H1 (cell line): ENCODE measurements at places on chromosomes 1 and 21. TPM values are rescaled to one million over a fixed set of nuclear protein-coding genes. Genes with fewer than 3 reads are reported as not detected.

The MSH4 gene
- polyA plus RNA-seq: 0.02 and 0.03 TPM in 2 replicates

The BMP8B gene
- polyA plus RNA-seq: 0.50 and 0.52 TPM in 2 replicates

The RNPC3 gene
- polyA plus RNA-seq: 10.8 and 10.9 TPM in 2 replicates

The HOOK1 gene
- 2.9 and 5.6 TPM in 2 replicates for polyA plus RNA-seq

The CCT8 gene
- polyA plus RNA-seq: 90.5 and 151 TPM in 2 replicates

The TUFT1 gene
- 6.6 and 7.3 TPM in 2 replicates for polyA plus RNA-seq

The FMN2 gene
- 0.31 and 0.83 TPM in 2 replicates for polyA plus RNA-seq

The STIL gene
- polyA plus RNA-seq: 7.7 and 13.6 TPM in 2 replicates

The SPRR5 gene
- polyA plus RNA-seq: not detected in 2 replicates

GRCh38 chr1:199780948-199781670 lies 246.4 kb upstream of the NR5A2 start:
- no peak for DNase-seq

DNA sequence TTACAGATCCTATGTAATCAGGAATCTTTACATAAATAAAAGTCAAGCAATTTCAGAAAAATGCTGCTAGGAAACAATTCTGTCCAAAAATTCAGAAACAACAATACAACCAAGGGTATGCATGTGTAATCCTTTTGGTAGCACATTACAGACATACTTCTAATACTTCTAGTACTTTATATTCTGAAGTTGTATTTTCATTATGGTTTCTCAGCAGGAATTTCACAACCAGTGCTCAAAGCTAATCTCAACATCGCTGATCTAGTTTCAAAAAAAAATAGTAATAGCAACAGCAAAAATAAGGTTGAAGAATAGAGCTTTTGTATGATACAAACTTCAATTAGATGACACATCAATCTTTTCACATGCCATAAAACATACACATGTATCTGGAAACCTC lies 545.2 kb downstream of the LTN1 start:
- no peak for DNase-seq

DNA sequence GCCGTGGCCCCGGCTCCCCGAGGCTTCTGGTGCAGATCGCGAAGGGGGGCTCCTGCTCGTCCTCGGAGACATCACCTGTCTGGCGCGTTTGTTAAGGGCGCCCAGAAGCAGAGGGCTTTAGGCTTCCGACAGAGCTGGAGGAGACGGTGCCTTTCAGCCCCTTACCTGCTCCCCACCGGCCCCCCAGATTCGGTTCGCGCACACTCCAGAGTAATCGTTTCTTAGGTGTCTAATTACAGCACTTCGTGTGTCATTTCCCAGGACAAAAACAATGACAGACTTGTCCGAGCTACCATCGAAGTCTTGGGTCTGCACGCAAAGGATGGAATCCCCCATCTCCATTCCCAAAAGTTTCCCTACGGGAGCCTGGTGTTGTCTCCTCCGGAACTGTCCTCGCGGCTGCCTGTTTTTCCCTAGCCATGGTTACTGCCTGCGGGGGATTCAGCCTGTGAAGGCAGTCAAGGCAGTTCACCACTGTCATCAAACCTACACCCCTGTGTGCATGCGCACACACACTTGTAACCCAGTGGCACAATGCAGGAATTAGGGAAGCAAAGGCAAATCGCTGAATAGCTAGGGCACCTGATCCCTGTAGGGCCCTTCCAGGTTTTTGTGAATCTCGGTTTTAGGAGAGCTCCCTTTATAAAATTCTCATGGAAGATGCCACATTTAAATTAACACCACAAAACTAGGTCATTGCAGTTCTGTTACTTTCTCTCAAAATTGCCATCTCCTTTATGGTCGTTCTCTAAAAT lies 738 bp upstream of the CDC42BPA start:
- DNase-seq: peak; percentile 75

DNA sequence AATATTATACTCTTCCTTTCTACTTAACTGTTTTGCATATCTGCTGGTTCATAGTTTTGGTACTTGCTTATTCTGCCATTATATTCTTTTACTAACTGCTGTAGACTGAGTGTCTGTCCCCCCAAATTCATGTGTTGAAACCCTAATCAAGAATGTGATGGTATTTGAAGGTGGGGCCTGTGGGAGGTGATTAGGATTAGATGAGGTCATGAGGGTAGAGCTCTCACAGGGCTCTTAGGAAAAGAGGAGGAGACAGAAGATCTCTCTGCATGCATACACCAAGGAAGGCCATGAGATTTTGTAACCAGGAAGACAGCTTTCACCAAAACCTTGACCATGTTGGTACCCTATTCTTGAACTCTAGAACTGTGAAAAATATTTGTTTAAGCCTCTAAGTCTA lies 354.1 kb upstream of the B3GALT2 start:
- DNase-seq: no peak

DNA sequence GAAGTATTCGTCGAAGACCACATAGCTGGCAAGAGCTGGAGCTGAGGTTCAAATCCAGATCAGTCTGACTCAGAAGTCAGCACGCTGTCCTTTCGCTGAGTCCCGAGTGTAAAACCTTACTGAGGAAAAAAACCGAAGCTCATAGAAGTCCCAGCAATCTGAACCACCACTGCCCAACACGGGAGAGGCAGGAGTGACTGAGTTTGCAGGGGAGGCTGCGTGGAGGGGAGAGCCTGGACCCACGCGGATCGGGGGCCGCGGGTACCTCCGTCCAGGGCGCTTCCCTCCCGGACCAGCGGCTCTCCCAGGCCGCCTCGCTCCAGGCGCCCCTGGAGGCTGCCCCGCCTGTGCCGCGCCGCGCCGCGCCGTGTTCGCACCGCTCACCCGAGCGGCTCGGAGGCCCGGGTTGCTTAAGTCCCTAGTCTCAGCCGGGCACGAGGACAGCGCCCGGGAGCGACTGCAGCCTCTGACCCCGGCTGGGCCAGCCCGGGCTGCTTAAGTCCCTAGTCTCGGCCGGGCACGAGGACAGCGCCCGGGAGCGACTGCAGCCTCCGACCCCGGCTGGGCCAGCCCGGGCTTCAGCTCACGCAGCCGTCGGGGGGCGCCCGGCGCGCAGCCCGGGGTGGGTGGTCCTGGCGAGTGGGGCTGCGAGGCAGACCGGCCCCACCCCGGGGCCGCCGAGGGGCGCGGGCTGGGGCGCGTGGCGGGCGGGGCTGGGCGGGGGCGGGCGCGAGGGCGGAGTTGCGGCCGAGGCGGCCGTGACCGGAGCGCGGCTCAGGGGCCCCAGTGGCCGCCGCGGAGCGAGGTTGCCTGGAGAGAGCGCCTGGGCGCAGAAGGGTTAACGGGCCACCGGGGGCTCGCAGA lies at the start of gene ADAMTSL4:
Gene ADAMTSL4 (plus strand): TSS at position 777 of the 864 bp plus-strand sequence. CDS start 2,881 bp downstream, outside the sequence.
- no peak for DNase-seq

GRCh38 chr1:169309178-169310166 lies 58.1 kb downstream of the NME7 start:
- DNase-seq: no peak

GRCh38 chr21:24275616-24276015 lies 1331.7 kb downstream of the MRPL39 start:
- DNase-seq: no peak

GRCh38 chr1:206834711-206835110 lies 30.7 kb upstream of the IL20 start:
- DNase-seq: peak; percentile 26

- DNase-seq: no peak
These were observed 19.5 kb upstream of the CCDC17 start for GRCh38 chr1:45643321-45643720.

- DNase-seq: no peak
These were observed 179.2 kb downstream of the NFIA start for GRCh38 chr1:61261595-61261994.

- DNase-seq: no peak
These were observed 50.7 kb downstream of the IRF2BP2 start for GRCh38 chr1:234559152-234559901.

DNA sequence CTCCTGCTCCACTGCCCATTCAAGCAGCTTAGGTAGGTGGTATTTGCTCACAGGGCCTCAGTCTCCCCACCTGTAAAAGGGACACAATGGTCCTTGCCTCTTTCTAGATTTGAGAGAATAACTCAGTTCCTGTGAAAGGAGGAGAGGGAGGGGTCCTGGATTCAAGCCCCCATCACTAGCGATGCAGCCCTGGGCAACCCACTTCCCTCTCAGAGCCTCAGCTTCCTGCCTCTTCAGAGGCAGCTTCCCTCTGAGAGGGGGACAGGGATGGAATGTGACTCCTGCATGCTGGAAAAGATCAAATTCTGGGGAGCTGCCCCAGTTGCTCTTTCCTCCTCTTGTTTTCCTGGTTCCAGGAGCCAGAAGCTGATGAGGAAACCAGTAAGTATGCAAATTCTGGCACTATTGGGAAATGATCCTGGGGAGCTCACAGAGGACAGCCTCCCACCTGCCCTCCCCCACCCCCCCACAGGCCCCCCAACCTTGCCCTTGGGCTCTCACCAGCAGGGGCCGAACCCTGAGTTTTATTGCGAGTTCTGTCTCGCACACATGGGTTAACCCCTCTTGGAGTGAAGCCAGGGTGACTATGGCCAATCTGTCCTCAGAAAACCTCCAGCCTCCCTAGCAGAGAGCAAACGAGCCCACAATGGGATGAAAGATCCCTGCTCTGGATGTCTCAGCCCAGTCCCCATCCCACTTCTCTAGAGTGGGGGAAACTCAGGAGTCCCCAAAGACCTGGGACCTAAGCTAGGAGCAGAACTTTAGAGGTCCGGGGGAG lies 11.7 kb downstream of the ZC3H12A start:
- no peak for DNase-seq

DNA sequence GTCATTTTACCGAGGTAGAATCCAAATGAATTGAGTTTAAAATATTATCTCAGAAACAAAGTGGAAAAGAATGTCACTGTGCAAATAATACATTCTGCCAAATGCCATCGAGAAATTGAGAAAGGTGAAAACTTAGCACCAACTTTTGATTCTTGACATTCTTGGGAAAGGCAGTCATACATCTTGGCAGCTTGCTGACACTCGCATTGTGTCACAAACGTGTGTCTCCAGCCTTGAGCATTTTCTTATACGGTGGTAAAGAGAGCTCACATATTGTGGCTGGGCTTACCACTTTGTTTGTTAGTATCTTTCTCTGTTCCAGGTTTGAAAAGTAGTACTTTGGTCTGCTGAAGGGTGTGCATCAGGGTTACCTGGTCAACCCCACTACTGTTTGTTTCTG lies 1456.1 kb downstream of the BRINP3 start:
- DNase-seq: no peak

GRCh38 chr21:27323331-27323730 lies 356.4 kb upstream of the ADAMTS5 start:
- no peak for DNase-seq

DNA sequence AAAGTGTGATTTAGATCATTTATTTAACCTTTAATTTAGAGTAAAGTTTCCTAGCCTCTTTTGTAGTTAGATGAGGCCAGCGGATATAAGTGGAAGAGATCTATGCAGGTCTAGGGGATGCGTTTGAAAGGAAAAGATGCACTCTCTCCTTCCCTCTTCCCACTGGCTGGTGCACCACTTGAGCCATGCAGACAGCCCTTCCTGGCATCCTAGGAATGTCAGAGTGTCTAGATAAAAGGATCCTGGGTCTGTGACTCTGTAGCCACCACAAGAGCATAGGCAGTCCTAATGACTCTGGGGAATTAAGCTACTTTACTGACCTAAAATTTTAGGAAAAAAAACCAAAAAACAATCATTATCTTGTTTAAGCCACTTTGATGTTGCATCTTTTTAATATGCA lies 16.0 kb upstream of the STUM start:
- no peak for DNase-seq

- no peak for DNase-seq
These were observed 354.8 kb upstream of the BRINP3 start for GRCh38 chr1:190832511-190832910.

DNA sequence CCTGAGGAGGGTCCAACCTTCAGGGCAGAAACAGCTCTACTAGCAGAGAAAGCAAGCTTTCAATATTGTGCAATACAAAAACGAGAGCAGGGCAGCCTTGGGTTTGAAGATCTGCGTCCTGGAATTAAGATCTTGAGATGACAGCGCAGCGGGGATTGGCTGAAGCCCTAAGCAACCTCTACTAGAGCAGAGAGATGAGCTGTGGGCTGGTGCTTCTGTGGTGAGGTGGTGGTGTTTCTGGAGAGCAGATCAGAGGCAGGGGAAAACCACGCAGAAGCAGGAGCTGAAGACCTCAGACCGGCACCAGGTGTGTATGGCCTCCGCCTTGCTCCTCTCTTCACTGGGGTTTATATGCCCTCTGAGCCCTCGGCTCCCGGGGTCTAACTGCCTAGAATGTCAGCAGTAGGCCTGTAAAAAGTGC lies 12.5 kb downstream of the TRAF3IP3 start:
- no peak for DNase-seq

DNA sequence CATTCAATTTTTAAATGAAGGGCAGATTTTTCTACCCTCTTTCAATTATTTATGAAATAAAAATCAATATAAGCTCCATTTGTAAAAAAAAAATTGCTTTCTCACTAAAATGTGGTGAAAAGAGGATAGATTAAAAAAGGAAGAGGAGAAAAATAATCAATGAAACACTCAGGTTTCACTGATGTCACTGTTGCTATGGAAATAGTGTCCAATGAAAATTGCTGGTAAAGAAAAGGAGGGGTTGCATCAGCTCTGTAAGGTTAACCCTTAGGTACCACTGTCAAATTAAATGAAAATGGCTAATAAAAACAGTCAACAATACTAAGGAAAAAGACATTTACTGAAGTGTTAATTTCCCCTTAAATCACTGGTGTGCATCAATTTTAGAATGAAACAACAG lies 91.6 kb upstream of the TTC39A start:
- DNase-seq: no peak

DNA sequence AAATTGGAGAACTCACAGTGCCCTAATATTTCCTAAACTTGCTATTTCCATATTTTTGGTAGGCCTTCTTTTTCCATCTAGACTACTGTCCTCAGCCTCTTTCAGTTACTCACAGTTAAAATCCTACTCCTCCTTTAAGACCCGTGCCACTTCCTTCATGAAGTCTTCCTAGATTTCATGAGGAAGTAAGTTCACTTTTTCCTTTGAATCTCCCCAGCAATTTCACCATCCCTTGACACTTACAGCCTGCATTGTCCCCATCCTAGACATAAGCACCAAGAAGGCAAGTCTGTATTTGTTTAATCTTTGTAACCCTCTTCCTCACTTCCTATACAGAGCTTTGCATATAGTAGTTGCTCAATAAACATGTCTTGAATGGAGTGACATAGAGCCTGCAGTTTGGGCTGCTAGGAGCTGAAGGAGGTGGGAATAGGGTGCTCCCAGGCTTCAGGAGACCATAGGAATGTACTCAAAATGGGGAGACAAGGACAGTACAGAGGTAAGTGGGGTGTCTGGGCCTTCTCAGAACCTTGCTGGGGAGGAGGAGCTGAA lies 5.3 kb upstream of the GPR61 start:
- no peak for DNase-seq

GRCh38 chr1:245226203-245226499 lies 71.4 kb downstream of the KIF26B start:
- DNase-seq: no peak
